ENCODE measurements at places on chromosomes 3 and 15.

DNA sequence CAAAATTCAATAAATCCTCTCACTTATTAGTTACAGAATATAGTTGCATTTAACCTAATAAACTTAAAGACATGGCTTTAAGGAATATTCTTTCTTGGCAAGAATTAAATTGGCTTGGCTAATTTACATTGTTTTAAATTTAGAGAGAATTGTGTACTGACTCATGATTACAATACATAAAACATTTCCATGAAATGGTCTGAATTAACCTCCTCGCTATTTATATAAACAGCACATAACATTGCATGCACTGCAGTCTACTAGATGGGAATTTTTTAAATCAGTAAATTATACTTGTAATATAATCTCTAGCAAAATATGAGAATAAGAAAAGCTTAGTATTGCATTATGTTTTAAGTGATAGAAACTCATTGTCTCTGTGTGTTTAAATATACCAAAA, 268.9 kb downstream of the SHOX2 start:
- DNase-seq: no peak

- no peak for DNase-seq
Measured at GRCh38 chr3:122055215-122055614, at the start of gene CD86. CD86 (plus strand) TSS chr3:122055362; CDS start chr3:122055490, 128 bp downstream.

DNA sequence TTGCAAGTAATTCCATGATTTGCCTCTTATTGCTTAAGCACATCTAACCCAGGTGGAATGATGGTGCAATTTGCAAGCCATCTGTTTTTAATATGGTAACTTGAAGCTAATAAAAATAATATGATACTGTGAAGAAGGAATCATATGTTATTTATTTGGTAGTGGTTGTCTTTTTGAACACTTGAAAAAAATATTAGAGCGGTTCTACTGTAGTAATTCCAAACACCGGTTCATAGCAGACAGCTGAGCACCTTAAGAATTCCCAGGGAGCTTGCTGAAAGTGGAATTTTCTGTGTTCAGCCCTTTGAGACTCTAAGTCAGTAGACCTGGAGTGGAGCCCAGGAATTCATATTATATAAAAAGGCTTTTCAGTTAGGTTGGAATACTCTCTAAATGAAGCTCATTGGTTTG, 687.4 kb downstream of the EDEM1 start:
- DNase-seq: no peak

- DNase-seq: no peak
Measured at GRCh38 chr3:81270603-81271379, 490.7 kb downstream of the GBE1 start.

DNA sequence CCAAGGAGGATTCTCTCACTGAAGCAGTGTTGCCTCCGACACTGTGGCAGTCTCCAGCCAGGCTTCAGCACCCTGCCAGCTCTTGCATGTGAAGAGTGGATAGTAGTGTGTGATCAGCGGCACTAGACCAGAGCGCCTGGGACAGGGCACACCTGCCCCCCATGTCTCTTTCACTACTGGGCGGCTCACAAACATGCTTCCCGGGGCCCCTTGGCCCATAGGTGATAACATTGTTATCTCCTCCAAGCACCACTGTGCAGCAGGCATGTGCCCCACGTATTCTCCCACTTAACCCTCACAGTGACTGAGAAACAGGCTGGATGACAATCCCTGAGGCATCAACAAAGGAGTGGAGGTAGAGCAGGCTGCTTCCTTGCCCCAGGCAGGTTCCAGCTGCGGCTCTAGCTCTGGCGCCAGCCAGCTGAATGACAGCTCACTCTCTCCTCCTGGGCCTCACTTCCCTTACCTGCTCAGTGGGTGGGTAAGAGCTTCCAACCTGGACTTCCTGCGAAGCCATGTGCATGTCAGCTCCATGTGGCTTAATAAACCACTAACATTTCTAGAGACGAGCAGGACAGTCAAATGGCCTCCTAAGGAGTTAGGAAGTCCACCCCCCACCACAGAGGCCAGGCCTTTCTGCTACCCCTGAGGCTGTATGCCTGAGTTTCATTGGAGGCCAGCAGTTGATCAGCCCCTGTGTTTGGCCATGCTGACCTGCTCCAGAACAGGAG, 37.8 kb downstream of the KLF13 start:
- DNase-seq: no peak

Measured in activated naive CD4-positive, alpha-beta T cell (primary cell).